Stimulated activated CD8-positive, alpha-beta memory T cell treated with anti-CD3 and anti-CD28 coated beads, Interleukin-12 subunit alpha, Interleukin-12 subunit beta, amount 100 ng/mL, for 4 hours (primary cell): ENCODE measurements at places on chromosomes 7 and 10.

GRCh38 chr10:133151543-133151972, 8.5 kb upstream of the KNDC1 start:
- DNase-seq, result no peak

GRCh38 chr7:92872701-92873100, 36.3 kb upstream of the CDK6 start:
- DNase-seq, result no peak

- DNase-seq, result no peak
Measured at GRCh38 chr7:134908289-134908688, 78.0 kb upstream of the AGBL3 start.

DNA sequence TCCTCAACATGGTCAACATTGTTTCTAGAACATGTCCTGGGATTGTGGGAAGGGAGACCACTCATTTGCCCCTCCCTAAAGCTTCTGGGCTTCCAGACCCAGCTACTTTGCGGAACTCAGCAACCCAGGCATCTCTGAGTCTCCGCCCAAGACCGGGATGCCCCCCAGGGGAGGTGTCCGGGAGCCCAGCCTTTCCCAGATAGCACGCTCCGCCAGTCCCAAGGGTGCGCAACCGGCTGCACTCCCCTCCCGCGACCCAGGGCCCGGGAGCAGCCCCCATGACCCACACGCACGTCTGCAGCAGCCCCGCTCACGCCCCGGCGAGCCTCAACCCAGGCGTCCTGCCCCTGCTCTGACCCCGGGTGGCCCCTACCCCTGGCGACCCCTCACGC, at the start of gene EPO:
EPO (plus strand) TSS at position 190 of the 392 bp plus-strand sequence. CDS start 513 bp downstream, outside the sequence.
- no peak for DNase-seq

GRCh38 chr10:33277135-33277536, 57.3 kb downstream of the NRP1 start:
- DNase-seq, result no peak

DNA sequence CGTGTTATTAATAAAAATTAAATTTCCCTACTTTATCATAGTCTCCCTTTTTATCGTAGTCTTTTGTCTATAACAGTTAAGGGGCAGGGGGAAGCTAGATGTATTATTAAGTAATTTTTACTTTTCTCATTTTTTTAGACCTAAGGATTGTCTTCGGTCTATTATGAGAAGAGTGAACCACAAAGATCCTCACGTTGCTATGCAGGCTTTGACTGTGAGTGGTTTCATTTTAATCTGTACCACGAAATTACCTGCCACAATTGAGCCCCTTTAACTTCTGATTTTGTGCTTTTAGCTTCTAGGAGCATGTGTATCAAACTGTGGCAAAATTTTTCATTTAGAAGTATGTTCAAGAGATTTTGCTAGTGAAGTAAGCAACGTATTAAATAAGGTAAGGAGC, 40.6 kb downstream of the STAM start:
- DNase-seq, result no peak

- DNase-seq, result no peak
Measured at GRCh38 chr7:34066411-34066810, 161.1 kb downstream of the BMPER start.

DNA sequence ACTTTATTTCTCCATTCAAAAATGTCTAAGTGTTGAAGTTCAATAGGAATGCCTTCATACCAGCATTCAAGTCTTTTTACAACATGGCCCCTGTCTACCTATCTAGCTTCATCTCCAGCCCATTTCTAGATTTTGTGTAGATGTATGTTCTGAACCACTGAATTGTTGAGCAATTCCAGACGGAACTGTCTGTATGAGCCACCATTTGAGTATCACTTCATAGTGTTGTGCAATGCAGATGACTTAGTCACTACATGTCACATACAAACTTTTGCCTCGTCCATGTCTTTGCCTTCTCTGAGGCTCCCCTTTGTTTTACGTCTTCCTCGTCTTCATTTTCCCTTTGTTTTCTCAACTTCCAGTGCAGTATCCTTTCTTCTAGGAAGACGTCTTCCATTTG, 118.1 kb downstream of the INHBA start:
- no peak for DNase-seq

GRCh38 chr7:149282331-149282655, 20.3 kb downstream of the ZNF783 start:
- no peak for DNase-seq

GRCh38 chr7:5452470-5452899, 28.9 kb upstream of the TNRC18 start:
- no peak for DNase-seq

GRCh38 chr10:32023264-32023663, 33.0 kb downstream of the KIF5B start:
- DNase-seq, result no peak

DNA sequence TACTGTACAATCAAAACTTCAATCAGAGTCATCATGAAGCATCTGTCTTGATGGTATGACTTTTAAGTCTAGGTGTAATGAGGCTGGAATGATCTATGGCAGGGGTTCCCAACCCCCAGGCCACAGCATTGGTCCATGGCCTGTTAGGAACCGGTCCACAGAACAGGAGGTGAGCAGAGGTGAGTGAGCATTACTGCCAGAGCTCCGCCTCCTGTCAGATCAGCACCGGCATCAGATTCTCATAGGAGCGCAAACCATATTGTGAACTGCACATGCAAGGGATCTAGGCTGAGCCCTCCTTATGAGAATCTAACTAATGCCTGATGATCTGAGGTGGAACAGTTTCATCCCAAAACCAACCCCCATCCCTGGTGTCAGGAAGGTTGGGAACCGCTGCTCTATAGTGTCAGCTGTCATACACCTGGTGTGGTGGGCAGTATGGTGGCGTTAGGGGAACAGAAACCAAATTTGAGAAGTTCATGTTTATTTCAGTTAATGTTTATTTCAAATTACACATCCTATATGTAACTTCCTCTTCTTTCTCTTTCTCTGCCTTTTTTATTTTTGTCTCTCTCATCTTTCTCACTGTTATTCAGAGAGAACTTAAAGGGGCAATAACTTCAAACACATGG, 432.6 kb downstream of the TNS3 start:
- no peak for DNase-seq

DNA sequence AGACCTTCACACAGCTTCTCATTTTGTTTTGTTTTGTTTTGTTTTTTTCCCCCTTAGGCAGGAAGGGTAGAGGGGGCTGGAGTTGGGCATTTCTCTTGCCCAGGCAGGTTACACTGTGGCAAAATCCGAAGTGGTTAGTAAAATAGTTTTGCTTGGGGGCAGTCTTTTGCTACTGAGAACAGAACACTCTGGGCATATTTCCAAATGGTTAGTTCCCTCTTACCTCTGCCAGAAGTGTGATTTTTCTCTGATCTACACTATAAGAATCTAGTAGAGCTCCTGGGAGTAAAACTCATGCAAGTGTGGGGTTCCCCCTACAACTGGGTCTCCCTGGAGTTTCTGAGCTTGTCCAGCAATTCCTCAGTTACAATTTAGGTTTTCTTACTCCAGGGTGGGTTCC, 61.7 kb downstream of the NPS start:
- DNase-seq, result no peak

DNA sequence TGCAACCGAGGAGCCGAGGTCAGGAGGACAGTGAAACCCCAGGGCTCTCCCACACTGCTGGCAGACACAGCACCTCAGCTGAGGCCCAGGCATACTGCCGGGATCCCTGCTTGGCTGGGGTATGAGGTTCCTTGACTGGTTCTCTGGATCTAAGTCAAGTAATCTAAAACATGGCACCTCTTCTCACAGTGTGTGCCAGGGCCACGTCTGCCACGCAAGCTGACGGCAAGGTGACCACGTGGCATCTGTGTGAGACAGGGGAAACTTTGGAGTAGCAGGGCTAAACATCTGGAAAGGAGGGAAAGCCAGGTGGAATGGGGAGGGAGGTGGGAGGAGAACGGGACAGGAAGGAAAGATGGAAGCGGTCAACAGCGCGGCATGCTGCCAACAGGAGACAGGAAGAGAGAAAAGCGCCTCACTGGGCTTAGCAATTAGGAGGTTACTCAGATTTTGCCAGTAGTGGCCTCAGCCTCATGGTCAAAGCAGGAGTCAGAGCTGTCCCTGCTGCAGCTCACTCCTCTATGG, 103.7 kb downstream of the CXCL12 start:
- no peak for DNase-seq

GRCh38 chr7:94642838-94643653, 12.9 kb downstream of the SGCE start:
- no peak for DNase-seq

DNA sequence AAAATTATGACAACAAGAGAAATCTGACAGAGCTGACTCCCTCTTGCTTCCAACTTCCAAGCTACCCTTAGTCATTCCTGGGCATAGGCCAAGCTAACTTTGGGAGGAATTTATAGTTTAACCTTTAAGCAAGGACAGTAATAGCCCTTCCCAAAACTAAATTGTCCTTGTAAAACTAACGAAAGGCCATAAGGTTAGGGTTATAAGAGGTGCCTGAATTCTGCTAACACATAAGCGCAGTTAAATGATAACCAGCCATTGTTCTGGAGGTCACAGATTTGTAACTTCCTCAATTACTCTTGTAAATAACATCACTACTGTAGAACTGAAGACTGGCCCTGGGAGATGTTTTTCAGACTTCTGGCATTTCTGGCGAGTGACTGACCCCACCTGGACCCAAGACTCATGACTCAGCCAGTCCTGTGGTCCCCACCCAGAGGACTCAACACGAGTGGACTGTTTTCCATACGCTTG, 481.2 kb downstream of the KCNMA1 start:
- no peak for DNase-seq

DNA sequence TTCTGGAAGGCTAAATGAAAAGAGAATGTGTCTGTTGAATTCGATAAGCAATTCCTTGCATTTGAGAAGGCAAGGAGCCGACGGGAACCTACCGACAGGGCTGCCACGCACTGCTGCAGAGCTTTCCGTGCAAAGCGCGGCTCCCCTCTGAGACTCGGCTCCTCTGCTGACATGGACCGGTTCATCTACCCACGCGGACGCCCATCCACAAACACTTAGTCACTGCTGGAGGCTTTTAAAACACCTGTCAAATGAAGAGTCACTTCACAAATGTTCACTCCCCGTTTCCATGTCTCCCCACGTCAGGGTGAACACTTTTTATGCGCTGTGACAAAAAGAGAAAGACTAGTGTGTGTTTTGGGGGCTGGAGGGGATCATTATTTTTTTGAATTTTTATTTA, 32.0 kb downstream of the AMZ1 start:
- DNase-seq, result no peak

DNA sequence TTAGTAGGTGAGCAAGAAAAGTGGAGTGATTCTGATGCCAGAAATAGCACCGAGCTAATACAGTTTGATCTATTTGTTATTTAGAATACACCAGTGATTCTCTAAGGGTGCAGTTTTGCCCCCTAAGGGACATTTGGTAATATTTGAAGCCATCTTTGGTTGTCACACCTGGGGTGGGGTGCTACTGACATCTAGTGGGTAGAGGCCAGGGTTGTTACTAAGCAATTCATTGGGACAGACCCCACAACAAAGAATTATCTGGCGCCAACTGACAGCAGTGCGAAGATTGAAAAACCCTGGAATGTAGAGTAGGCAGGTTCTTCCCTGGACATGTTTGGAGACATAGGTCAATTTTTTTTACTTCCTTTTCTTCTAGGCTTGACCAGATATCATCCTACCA, 14.6 kb downstream of the PALS2 start:
- peak; percentile 28 for DNase-seq

DNA sequence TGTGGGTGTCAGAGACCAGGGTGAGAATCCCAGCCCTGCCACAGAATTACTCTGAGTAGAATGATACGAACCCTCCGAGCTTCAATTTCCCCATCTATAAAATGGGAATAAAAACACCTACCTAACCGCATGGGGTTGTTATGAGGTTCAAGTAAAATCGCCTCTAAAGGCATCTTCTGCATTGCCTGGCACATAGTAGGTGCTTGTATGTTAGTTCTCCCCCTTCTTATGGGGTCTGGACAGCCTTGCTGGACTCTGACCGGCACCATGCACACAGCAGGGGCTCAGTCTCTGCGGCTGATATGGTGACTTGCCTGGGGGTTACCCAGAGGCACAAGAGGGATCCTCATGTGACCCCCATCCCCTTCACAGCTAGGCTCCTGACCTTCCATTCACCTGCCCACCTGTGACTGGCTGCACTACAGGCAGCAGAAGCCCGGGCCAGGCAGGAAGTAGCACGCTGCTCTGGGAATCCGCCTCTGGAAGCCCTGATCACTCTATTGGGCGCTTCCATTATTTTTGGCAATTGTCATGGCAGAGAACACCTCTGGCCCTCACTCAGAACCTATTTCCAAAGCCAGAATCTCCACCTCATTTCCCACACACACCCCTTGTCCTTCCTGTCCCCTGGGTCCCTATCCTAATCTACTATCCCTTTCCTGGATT, 6.0 kb downstream of the SH3PXD2A start:
- DNase-seq, result no peak

GRCh38 chr10:43873717-43874116, 225.0 kb upstream of the ZNF32 start:
- no peak for DNase-seq

GRCh38 chr10:29408847-29409240, 120.0 kb downstream of the LYZL1 start:
- DNase-seq, result no peak

DNA sequence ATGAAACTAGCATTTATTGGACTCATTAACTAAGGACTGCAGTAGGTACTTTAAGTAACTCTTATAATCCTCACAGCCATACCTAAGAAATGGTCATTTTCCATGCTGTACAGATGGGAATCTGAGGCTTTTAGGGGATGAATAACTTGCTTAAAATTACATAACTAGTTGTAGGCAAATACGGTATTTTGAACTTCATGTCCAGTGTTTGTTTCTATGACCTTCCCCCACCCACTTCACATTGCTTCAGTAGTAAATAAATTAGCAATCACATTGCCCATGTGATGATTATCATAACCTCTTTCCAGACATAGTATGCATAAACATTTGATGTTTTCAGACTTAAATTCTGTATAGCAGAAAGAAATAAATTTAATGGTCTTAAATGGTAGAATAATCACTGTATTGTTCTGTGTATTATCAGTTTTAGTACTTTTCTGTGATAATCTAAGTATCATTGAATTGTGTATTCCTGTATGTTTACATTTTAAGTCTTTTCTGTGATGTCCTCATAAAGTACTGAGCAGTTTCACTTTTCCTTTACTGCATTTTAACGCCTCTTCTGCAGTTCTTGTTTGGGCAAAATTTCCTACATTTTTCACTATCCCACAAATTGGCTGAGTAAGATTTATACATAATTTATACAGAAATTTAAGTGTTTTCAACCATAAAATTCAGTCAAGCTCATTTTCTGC, 48.3 kb downstream of the ANKIB1 start:
- DNase-seq, result no peak

DNA sequence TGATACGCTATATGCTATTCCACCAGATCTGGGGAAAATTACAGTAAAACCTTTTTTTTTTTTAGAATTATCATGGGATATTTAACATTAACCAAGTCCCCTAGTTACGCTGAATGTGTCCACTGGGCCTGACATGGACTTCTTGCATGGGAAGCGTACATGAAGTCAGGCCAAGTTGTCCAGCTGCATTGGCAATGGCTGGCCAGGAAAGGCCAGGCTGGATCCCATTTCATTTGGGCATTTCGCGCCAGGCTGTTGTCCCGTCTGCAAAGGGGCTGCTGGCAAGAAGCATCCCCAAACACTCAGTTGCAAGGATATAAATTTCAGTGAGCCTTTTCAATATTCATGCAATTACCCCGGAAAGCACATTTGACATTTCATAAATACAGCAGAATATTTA, 933.3 kb downstream of the GRID1 start:
- no peak for DNase-seq
